Stimulated activated CD4-positive, alpha-beta T cell treated with anti-CD3 and anti-CD28 coated beads, Interleukin-15, amount 100 ng/mL, for 24 hours (primary cell): ENCODE measurements at places on chromosomes 13 and 19.

- DNase-seq = no peak
These were observed 1163.0 kb downstream of the DIAPH3 start for GRCh38 chr13:59000770-59001169.

- no peak for DNase-seq
These were observed 4.1 kb downstream of the DAZAP1 start for GRCh38 chr19:1411255-1412191.

DNA sequence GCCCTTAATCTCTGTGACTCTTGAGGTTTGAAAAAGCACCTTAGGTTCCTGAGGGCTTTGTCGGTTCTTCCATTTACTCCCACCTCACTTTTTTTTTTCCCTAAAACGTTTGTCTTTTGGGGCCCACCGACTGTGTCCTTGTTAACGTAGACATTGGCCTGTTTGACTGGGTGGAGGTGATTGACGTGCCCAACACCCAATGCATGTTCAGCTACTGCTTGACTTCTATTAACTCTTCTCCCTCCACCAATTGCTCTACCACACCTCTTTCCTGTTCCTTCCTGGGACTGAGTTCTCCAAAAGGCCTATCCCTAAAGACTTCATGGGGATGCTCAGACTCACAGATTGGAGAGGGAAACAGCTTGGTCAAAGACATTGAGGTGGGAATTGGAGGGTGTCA, 17.3 kb downstream of the CKM start:
- DNase-seq = no peak

- no peak for DNase-seq
These were observed 561.0 kb downstream of the TBC1D4 start for GRCh38 chr13:74920920-74921319.

DNA sequence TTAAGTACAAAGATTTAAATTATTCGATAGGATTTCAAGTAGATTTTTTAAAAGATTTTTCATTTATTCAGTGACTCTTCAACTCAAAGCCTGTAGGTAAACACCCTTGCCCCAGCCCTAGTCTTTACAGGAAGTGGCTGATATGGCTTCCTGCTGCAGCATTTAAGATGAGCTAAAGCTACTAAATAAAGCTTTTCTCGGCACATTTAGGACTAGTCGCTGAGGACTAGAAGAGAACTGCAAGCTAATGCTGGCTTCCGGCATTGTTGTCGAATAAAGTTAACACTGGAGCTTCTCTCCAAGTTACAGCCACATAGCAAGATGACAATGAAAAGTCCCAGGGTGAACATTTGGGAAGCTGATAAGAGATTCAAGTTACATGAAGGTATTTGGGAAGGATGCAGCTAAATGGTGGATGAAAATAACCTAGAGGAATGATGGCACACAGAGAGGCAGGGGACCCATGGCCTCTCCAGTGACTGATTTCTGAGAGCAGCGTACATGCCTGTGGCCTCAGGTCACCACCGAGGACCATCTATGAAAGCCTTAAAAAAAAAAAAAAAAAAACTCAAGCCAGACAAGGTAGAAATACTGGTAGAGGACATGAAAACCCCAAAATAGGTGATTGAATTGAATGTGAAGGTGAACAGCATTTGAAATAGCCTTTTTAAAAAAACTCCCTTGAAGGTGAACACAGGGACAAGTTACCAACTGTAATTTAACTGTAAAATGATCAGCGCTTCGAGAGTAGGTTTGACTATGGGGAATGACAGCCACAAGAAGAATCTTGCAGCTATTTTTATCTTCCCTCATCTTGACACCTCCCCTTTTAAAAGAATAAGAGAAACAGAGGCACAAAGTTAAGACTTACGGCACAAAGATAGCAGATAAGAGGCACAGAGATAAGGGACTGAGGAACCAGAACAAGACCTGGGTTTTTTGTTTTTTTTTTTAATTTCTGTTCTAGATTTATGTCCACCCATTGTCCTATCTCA, 155.4 kb downstream of the DCT start:
- DNase-seq = no peak

DNA sequence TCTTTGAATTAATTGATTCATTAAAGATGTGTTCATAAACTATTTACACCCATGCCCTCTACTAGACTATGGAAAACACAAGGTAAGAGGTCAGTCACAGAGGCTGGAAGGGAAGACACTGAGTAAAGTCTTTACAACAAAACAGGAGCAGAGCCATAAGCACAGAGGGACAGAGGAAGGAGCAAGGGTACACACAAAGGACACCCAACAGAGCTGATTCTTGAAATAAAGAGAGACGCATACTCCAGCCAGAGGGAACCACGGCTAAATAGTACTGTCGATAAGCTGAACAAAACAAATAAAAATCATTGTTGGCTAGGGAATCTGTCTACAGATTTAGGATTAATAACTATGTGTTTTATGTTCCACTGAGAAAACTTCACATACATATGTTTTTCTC, 289.2 kb downstream of the EFNB2 start:
- DNase-seq = no peak

DNA sequence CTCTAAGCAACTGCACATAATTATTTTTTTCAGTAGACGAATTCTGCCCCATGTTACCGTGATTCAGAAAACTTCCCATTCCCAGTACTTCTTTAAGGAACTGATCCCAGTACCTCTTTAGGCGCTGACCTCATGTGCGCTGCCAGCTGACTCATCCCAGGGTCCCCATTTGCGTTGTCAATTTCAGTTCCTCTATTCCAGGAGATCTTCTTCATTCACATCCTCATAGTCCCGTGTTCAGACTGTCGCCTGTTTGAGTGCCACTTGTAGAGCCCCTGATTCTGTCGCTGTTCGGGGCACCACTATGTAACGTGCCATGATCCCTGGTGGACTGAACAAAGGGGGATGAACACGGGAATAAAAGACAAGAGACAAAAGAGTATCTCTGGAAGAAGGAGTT, 16.4 kb downstream of the FPR3 start:
- DNase-seq = no peak
